ENCODE measurements at places on chromosomes 2 and 18. TPM values are rescaled to one million over a fixed set of nuclear protein-coding genes. Genes with fewer than 3 reads are reported as not detected.

- DNase-seq = no peak
Observed at GRCh38 chr2:230944123-230944653, 19.1 kb upstream of the GPR55 start.

DNA sequence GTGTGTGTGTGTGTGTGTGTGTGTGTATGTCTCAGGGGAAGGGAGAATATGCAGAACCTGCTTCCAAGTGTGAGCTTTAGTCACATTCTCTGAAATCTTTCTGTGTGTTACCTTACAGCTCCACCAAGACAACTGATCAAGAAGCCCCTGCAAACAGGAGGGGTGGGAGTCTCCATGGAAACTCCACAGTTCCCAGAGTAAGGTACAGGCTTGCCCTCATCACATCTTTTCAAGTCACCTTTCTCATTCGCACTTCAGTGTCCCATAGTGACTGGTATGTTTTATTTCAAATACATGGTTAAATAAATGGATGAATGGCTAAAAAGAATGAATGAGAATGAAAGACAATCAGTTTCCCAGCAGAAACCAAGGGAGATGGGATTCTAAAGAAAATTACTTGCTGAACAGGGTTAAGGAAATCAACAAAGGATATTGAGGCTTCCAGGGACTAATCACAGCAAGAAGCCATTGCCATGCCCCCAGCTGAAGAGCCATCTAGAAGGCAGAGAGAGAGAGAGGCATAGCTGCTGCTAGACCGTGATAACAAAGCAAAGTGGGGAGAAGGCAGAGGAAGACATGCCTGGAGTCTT lies 987.2 kb upstream of the CELF4 start:
- no peak for DNase-seq

- no peak for DNase-seq
Observed at GRCh38 chr2:237281836-237282306, 132.1 kb downstream of the COL6A3 start.

DNA sequence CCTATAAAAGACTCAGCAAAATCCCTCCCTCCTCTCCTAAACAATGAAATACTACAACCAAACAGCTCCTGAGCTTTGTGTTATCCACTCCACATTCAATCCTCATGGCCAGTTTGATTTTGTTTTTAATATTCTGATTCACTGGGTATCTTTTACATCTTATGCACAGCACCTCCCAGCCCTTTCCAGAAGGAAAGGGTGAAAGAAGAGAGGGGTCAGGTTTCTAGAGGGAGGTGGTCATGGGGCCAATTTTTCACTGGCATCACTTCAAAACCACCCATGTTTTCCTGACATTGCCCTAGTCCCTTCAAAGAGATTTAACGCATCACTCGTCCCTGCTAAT lies 315.6 kb downstream of the LPIN1 start:
- no peak for DNase-seq

- no peak for DNase-seq
Observed at GRCh38 chr2:195447323-195447975, 209.6 kb upstream of the SLC39A10 start.

- DNase-seq = no peak
Observed at GRCh38 chr2:112195167-112195766, 57.1 kb downstream of the FBLN7 start.

DNA sequence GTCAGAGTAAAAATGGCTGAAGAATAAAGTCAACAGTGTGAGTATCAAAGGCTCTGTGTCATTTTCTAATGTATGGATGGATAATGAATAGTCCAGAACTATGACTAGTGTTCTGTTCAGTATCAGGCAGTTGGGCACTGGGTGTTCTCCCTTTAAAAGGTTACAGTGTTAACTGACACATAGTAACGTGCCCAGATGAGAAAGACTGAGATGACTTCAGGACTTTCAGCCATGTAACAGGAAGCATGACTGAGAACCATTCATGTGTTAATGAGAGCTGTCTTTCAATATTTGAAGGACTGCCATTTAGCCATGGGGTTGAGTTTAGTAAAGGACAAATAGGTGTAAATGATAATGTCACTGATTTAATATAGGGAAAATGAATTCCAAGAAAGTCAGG lies 187.1 kb downstream of the GULP1 start:
- no peak for DNase-seq

DNA sequence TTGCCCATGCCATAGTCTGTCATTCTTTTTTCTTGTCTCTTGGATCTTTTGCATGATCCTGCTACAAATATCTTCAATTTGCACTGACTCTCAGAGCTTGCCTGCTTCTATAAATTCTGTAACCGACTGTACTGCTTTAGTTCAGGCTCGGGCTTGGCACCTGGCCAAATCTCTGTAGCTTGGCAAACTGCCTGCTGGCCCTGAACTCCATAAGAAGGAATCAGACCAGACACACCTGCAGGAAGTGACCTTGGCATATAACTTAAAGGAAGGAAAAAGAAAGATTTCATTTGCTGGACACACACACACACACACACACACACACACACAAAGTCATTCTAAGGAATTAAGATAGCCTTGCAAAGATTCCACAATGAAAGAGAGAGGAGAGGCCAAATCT lies 291.2 kb upstream of the DDX18 start:
- DNase-seq = peak; percentile 67

- no peak for DNase-seq
Observed at GRCh38 chr2:155372969-155373368, 674.5 kb downstream of the KCNJ3 start.

GRCh38 chr2:145501920-145502319 lies 982.0 kb upstream of the ZEB2 start:
- DNase-seq = no peak

DNA sequence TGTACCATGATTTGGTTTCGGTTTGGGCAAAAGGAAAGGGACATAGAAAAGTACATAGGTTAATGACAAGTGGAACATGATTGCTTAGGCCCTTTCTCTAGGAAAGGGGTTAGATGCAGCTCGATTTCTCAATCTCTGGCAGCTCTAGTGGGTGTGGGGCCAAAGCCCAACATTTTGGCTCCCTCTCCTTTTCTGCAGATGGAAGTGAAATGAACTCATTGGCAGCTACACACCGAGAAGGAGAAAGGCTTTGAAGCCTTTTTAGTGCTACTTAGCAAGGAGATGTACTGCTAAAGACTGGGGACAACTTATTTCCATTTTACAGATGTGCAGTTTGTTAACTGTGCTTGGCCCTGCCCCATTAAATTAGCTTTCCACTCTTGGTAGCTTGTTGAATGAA lies 93.8 kb downstream of the LYPD6B start:
- DNase-seq = no peak

DNA sequence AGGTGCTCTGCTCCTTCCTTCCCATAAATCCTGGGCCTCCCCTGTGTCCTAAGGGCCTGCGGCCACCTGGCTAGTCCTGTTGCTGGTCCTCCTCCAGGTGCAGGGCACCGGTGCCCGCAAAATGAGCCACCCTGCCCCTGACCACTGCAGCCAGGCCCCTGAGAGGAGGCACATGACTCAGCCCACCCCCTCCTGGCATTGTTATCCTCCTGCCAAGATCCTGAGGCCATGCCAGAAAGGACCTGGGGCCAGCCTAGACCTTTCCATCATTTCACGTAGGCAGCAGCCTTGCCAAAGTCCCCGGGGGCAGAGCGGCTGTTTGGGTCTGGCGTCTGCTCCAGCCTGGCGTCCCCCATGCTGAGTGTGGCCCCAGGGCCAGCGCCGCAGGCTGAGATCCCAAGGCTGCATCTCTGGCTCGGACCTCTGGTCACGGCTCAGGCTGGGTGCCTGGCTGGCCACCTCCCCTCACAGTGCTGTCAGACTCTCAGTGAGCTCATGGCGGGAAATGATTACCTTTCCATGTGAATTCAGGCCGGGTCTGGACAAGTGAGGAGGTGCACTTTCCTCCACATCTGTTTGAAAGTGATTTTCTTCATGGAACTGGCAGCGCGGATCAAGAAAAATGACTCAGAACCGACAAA lies 81.0 kb downstream of the NDUFA10 start:
- peak; percentile 52 for DNase-seq

- DNase-seq = peak; percentile 9
Observed at GRCh38 chr2:242041816-242042215, 172.3 kb downstream of the RTP5 start.

- DNase-seq = no peak
Observed at GRCh38 chr2:159455330-159455918, 160.9 kb downstream of the BAZ2B start.

DNA sequence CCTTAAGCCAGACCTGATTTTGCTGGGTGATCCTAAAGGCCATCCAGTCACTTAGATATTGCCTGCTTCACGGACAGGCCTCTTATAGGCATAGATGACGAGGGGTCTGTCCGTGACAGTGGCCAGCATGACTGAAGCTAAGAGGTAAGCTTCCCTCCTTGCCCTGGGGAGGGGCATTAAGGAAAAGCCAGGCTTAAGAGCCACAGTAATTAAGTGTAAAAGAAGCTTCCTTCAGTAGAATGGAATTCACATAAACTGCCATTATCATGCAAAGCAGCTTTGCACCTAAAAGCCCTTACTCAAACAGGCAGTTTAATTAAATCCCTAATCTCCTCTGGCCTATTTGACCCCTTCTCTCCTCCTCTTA lies 99.4 kb upstream of the PKDCC start:
- DNase-seq = no peak

DNA sequence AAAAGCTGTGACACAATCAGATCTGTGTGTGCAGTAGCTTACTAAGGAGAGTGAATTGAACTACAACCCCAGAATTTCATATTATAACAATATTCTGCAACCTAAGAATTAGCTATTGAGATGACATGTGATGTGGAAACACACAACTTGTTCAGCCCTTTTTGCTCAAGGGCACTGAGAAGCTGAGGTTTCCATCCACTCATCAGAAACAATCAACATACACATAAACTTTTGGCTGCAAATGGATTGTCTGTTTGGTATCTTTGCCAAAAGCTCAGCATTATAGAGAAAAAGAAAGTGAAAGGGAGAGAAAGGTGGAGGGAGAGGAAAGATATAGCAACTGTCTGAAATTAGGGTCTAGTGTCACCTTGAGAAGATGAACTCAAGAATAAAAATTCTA lies 117.2 kb upstream of the KLF7 start:
- no peak for DNase-seq

GRCh38 chr2:39514825-39515224 lies 77.7 kb upstream of the MAP4K3 start:
- DNase-seq = no peak

DNA sequence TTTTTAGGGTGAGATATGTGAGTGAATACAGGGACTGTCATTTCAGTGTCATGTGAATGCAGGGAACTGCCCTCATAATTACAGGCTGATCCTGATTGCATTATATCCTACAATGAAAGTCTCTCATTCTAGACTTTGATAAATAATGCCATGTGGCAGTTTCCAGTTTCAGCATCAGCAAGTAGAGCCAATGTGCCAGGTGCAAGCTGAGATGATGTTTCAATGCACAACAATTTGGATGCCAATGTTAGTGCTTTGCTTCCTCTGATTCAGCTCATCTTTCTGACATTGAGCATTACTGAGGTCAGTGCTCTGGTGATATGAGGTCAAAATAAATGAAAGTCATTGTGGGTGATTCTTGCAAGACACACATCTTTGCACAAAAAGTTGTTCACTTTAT lies 63.7 kb upstream of the TFPI start:
- no peak for DNase-seq

DNA sequence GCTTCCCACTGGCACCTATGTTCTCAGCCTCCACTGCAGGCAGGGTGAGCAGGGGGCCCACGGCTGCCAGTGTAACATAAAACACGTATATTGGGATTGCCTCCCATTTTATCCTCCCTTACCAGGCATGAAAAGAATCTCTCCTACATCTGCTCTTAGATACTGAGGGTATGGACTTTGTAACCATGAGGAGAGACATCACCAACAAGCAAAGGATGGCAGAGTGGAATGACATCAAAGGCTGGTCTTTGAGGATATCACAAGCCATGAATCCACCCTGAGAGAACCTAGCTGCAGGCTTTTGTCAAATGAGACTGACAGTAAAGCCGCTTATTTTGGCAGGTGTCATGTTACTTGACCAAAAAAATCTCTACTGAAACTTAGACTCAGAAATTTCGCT lies 7.4 kb downstream of the NPHP1 start:
- DNase-seq = no peak

GRCh38 chr2:42338567-42339190 lies 22.3 kb downstream of the COX7A2L start:
- no peak for DNase-seq

DNA sequence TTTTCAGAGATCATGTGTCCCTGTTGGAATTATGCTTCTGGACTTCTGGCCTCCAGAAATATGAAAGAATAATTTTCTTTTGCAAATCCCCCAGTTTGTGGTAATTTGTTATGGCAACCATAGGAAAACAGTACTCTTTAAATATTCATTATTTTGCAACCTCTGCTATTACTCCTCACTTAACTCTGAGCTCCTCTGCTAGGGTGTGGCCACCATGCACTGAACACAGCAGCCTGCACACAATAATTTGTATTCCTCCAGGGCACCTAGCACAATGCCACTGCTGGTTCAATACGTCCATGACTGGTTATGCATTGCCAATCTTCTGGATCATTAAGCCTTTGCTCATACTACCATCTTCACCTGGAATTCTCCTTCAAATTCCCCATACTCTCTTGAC lies 232.0 kb downstream of the CNTNAP5 start:
- no peak for DNase-seq

DNA sequence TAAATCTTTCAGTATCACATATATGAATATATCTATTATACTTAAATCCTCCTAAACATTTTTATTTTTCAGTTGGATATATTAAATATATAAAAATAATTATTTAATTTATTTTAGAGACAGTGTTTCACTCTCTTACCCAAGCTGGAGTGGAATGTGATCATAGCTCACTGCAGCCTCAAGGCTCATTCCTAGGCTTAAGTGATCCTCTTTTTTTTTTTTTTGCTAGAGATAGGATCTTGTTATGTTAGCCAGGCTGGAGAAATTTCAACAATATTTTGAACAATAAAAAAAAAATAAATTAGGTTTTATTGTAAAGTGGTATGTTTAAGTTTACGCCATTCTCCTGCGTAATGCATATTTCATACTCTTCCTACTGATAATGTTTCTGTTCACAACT lies 4.2 kb downstream of the SPAST start:
- no peak for DNase-seq

- peak; percentile 70 for DNase-seq
Observed at GRCh38 chr2:219228911-219229304, 528 bp downstream of the ATG9A start.

- no peak for DNase-seq
Observed at GRCh38 chr2:144554492-144555210, 34.7 kb upstream of the ZEB2 start.

GRCh38 chr2:186827862-186828492 lies 21.0 kb downstream of the ZSWIM2 start:
- DNase-seq = no peak

MAP4K3 gene
- 50.4 TPM for total RNA-seq

CNGA3 gene
- total RNA-seq = not detected

CKAP2L gene
- 0.62 TPM for total RNA-seq

SYT4 gene
- total RNA-seq = not detected

CMPK2 gene
- total RNA-seq = 4.1 TPM

UGT1A7 gene
- total RNA-seq = not detected

All from sciatic nerve (tissue), 2 donors.